CD8-positive, alpha-beta T cell (primary cell): ENCODE measurements at places on chromosomes 11 and 22.

DNA sequence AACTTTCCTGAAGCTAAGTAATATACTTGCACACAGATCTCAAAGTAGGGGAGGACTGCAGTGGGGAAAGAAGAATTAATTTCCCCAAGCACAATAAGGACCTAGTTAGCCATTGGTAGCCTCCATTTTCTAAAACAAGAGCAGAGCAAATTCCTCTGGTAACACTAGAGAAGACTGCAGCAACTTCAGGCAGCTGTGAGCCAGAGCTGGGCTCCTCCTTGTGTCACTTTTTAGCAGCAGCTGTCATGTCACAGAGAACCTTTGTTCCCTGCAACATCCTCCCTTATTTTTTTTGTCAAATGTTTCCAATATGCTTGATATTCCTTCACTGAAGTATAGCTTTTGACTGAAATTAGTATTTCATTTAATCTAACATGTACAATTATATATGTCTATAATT, 54.4 kb downstream of the RRAS2 start:
- DNase-seq, result no peak

DNA sequence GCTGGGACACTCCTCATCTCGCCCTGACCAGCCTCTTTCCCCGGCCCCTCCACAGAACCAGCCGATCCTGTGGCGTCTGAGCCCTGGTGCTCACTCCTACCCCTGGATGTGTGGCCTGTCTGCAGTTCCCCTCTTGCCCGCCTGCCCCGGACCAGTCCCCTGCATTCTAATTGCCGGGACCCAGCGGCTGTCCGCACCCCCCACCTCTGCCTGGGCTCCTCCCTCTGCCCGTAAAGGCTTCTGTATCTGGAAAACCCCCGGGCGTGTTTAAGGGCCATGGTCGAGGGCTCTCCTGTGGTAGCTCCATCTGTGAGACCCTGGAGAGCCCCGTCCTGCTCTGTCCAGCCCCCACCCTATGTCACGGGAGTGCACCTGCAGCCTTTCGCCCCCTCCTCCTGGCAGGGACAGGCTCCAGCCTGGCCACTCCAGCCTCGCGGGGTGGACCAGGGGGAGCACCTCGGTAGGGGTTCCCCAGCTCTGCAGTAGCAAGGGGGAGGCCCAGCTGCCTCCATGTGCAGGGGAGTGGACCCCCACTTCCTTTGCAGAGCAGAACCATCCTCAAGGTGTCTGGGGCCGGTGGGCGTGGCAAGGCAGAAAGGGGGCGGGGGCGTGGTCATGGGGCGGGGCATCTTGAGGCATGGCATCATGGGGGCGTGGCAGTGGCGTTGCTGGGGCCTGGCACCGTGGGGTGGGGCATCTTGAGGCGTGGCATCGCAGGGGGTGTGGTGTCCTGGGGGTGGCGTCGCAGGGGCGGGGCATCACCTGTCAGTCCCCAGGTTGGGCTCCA, 430.4 kb downstream of the TBC1D22A start:
- DNase-seq, result no peak

DNA sequence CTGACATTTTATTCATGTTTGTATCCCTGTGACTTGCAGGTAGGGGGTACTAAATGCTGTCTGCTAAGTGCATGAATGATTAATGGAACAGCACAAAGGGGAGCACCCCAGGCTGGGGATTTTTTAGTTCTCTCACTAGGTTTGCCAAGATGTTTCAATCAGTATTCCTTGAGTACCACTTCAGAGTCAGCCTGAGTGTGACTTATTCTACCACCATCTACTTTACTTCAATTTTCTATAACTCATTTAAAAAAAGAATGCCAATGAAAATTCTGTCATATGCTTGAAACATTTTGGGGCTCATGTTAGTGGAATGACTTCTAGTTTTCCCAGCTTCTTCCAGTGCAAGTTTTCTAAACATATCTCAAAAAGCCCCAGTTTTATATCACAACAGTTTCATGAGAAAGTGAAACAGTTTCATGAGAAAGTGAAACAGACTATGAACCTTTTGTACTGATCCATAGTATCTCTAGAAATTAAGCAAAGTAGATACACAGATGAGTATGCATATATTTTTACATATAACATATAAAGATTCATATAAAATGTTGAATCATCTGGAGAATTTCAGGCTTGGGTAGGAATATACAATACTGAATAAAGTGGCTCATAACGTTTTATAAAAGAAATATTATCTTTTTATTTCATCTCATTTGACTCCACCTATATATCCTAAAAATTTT, 252.4 kb downstream of the GRM5 start:
- no peak for DNase-seq

DNA sequence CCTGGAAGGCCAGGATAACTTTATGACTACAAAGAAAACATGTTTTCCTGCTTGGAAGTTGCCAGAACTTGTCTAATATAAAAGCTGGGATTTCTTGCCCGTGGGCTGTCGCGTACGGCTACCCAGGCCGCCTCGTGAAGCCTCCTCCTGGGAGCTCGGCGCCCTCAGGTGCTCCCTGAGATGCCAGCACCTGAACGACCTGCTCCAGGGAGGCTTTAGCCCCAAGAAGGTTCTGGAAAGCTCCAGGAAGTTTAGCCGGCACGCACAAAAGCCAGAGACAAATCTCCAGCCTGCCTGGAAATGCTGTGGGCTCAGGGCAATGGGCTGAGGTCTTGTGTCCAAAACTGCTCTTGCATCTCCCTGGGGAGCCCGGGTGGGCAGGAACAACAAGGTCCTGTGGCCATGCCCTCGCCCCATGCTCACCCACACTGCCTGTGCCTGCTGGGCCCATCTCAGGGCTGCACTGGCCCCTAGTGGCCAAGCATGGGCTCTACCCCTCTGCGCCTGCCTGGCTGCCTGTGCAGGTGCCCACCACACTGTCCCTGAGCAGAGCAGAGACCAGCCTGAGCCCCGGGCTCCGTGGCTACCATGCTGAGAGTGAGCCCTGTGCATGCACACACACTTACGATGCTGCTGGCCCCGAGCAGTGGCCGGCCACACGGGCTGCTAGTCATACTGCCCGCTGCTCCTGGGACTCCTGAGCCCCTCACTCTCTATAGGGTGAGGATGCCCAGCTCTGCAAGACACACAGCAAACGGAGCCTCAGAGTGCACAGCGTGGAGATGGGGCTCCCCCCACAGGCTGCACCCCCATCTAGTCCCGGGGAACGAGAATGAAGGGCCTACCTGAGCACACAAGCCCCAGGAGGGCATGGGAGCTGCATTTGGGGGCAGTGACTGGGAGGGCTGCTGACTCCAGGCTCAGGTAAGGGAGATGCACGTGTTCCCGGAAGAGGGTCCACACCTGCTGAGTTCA, 4.9 kb upstream of the CELSR1 start:
- DNase-seq, result peak; percentile 72

- no peak for DNase-seq
Measured at GRCh38 chr11:133443206-133443747, 89.0 kb downstream of the OPCML start.

- no peak for DNase-seq
Measured at GRCh38 chr11:33147559-33147958, 13.7 kb downstream of the CSTF3 start.

DNA sequence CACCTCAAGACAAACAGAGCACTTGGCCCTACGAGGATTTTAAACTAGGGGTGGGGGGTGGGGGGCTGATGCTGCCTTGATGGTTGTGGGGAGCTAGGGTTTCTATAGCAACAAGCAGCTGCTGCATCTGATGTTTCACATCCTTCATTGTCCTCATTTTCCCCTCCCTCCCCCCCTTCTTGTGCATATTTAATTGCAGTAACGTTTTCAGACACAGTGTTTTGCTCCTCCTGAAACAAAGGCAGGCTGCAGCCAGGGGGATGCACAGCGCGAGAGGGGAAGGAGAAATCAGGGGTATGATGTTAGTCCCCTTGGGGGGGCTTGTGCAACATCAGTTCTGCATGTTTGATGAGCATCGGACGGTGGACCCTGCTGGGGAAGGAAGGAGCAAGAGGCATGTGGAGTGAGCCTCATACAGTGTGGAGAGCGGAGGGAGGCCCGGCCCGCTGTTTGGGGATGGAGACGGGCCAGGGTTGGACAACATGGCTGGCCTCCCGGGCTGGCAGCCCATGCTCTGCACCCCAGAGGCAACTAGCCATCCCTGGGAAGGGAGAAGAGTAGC, 208.3 kb downstream of the CEP164 start:
- DNase-seq, result no peak

- DNase-seq, result no peak
Measured at GRCh38 chr11:87307101-87307500, 269.4 kb downstream of the TMEM135 start.

GRCh38 chr22:17159504-17159951, 451 bp upstream of the HDHD5 start:
- DNase-seq, result peak; percentile 61

- DNase-seq, result no peak
Measured at GRCh38 chr11:27869701-27870100, 169.4 kb upstream of the BDNF start.

- DNase-seq, result no peak
Measured at GRCh38 chr11:61499816-61500491, 8.6 kb upstream of the LRRC10B start.

DNA sequence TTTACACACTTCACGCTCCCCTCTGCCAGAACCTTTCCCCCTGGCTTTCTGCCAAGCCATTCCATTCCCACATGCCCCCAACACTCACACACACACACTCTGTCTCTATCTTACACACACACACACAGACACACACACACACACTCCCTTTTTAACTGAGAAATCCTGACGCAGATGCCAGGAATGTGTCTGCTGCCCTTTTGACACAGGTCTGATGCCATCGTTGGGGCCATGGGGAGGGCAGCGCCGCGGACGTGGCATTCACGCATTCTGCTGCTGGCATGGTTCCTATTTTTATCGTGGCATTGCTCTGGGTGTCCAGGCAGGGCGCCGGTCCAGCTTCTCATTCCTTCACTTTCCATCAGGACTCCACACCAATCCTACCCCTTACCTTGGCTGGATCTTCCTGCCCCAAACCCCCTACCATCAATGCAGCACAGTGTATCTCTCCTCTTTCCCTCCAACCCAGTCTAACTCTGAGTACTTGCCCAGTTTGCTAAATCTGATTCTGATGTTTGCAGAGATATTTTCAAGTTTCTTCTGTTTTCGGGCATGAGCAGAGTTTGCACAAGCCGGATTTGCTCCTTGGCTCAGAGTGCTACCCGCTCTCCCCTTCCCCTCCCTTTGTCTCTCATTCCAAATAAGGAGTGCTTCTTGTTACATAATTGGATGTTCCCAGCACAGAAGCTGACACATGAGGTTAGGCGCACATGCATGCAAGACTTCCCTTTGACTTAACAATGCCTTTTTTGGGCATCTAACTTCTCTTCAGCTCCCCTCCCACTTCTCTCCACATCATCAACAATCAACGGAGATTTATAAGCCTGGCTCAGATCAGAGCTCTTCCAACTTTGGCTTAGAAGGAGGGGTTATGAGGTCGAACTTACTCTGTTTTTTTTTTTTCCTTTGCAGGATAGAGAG, 18.8 kb downstream of the SNX19 start:
- DNase-seq, result no peak

DNA sequence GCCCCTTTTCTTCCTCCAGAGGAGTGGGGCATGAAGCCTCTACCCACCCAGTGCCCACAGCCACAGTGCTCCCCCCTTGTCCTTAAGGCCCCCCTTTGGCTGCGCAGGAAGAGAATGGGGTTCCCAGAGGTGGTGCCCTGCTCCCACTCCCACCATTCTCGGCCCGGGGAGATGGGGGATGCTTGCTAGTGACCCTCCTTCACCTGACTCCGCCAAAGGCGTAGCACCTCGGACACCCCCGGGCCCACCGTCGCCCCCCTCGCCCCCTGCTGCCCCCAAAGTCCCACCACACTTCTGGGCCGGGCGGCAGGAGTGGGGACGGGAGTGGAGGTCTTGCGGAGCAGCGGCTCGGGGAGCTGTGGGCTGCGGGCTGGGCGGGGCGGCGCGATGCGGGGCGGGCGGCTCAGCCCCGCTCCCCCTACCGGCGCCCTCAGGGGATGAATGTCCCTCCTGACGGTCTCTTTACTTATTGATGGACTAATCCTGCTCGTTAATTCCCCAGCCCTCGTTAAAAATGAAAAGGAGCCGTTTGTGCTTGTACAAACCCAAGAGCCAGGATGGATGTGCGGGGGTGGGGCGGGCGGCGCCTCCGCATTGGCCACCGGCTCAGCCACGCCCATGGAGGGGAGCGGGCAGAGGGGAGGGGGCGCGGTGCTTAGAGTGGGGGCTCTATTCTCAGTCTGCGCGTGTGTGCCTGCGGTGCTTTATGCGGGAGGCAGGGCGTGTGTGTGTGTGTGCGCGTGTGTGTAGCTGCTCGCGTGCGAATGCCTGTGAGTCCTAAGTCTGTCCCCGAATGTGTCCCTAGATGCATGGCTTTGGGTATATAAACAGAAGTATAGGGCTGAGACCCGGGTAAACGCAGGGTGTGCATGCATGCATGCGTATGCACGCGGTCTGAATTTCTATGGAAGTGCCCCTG, 25.6 kb downstream of the SYT7 start:
- no peak for DNase-seq

- no peak for DNase-seq
Measured at GRCh38 chr11:126433989-126434949, 78.8 kb downstream of the ST3GAL4 start.

DNA sequence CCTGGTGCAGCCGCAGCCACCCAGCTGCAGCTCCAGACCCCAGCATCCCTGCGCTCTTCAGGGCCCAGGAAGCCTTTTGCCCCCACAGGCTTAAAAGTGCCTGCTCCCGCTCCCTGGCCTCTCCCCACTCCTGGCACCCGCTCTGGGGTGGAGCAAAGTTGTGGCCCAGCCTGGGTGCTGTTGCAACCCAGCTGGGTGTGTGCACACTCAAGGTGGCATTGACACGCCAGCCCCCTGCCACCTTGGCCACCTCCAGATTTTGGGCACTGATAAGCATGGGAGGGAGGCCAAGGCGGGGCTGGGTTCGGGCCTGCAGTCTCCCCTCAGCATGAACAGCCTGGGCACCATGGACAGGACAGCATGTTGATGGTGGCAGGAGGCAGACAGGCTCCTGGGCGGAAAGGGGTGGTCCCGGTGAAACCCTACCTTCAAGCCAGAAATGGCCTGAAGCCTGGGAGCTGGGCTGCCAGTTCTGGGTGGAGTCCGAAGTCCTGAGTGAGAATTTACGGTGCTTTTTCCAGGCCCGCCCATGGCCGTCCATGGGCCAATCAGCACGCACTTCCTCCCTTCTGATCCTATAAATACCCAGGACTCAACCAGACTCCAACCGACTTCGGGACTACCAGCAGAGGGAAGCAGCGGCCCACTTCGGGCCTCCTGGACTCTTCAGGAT, 23.6 kb upstream of the RNASEH2C start:
- DNase-seq, result no peak
